ENCODE measurements at places on chromosomes 3 and 15.

- DNase-seq, result no peak
These were observed 679.9 kb downstream of the NTRK3 start for GRCh38 chr15:87576486-87577176.

DNA sequence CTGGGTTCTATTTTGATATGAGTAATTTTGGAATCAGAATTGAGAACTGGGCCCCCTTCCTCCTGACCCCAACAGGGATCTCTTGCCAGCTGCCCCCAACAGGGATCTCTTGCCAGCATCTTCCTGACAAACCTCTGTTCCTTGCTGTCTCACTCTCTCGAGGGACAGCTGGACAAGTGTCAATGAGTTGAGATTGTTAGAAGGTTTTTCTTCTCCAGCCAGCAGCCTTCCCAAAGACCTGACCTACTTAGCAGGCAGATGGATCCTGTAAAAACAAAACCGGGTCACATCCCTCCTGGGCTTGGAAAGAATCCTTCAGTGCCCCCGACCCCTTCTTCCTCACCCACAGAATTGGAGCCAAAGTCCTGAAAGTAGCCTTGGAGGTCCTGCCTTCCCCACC, 21.6 kb downstream of the LIMD1 start:
- DNase-seq, result no peak

- DNase-seq, result no peak
These were observed 2.4 kb downstream of the SLC49A4 start for GRCh38 chr3:122797291-122797690.

DNA sequence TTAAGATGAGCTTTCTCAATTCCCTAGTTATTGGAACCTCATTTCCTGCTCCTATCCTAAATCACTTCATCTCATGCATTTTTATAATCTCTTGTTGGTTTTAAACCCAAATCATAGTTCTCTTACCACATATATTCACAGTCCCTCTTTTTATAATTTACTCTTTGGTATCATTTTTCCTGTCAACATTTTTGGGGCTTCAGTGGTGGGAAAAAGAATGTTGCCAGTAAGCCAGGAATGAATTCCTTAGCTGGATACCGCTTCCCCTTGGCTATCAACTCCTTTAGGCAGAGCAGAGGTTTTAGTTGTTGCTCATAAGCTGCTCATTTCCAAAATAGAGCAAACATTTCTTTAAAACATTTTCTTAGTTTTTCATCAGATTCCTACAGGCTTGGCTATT, 112.3 kb downstream of the GALK2 start:
- DNase-seq, result no peak

DNA sequence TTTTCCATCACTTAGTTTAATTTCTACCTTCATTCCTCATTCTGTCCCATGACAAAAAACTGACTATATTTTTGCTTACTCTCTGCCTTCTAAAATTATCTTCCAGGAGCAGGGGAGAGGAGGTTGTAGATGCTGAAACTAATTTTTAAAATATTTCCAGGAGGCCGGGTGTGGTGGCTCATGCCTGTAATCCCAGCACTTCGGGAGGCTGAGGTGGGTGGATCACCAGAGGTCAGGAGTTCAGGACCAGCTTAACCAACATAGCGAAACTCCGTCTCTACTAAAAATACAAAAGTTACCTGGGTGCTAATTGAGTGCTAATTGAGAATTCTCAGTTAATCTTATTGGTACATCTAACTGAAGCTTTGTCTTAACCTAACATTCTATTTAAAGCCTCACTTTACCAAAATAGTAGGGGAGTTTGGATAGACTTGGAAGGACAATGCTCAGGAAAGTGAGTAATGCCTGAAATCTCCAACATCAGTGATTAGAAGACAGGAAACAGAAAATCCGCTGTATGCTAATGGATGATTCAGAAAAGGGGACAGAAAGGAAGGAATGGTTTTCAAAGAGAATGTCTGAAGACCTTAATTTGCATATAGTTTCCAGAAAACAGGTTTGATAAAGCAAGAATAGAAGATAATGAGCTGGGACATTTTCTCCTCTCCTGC, 336.1 kb downstream of the GBE1 start:
- DNase-seq, result no peak

DNA sequence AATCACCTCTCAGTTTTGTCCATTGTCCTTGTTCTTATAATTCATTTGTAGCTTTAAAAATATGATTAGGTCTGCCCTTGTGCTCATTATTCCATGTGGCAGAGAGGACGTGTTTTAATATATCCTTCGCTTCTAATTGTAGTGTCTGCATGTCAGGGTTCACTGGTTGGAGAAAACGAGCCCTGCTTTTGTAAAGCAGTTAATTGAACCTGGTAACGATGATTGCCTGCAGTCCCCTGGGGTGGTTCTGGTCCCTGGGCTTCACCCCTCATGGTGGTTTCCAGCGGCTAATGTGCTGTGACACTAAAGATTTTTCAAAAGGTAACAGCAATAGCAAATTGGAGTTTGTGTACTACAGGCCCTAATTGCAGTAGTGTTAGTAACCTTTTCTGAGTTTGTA, 299.6 kb downstream of the CACNA2D3 start:
- DNase-seq, result no peak

DNA sequence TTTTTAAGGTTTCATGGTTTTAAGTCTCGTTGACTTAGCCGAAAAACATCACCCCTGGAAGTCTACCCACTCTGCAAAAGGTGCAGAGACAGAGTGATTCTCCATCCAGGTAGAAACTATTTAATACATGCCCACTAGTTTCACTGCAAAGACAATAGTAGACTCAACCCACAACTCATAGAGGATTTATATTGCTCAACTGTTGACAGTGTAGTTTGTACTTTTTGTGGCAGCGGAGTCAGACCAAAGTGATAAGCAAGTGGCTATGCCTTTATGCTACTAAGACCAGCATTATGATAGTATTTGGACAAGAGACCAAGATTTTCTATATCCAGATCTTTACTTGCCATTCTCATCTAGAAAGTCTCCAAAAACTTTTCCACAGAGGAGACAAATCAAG, 98.8 kb upstream of the ZBTB20 start:
- DNase-seq, result no peak

All from epithelial cell of prostate (primary cell).